ENCODE measurements at places on chromosomes 3 and 15.

- DNase-seq, result peak; percentile 87
Observed at GRCh38 chr3:33919312-33920120, 121.1 kb downstream of the PDCD6IP start.

GRCh38 chr3:43390255-43390588 lies 103.9 kb downstream of the SNRK start:
- DNase-seq, result no peak

GRCh38 chr3:16484216-16484615 lies 29.3 kb downstream of the RFTN1 start:
- DNase-seq, result no peak

GRCh38 chr3:50183755-50184154 lies 7.7 kb upstream of the GNAT1 start:
- no peak for DNase-seq

DNA sequence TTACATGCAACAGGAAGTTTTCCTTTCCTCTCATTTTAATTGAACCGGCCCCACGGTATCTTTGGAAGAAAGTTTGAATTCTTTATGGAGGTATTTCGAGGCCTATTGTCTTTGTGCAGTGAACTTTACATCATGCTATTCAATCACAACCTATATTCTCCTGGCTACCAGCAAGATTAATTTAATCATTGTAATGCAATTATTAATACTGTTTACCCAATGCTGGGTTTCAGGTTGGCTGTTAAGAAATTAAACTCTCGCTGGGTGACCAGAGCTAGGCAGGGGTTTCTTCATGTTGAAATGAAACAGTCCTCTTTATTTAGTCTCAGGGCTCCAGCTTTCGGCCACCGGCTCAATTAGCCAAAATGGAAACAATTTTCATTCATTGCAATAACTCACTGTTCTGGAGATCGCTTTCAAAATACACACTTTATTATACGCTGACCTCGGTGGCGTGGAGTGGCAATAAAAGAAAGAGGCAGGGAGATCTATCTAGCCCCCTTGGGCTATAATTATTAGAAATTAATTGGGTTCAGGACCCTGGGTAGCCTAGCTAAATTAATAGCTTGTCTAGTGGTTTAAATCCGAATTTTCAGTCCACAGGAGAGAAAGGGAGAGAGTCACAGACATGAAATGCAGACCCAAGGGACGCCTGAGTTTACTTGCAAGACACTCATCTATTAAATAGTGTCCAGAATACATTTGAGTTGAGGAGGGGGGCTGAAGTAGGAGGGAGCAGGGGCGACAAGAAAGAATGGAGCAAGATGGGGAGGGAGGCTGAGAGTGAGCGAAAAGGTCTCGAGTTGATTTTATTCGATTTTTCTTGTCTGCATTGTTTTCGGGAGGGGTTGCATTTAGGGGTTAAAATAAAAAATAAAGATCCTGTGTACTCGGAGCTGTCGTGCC lies 3.9 kb upstream of the MECOM start:
- DNase-seq, result no peak

DNA sequence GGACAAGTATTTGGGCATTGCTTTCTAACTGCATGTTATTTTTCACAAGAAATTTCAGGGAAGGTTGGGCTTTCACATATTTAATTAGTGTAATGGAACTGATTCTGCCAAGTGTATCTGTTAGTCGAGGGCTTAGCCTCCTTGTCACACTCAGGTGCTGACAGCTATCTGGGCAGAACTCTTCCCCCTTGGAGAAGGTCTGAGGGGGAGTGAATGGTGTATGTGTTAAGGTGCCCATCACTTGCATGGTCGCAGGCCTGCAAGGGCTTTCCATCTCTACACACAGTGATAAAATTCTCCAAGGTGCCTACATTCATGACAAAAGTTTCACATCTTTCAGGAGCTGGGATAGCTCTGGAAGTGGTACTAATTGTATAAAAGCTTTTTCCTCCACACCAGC lies 97.6 kb upstream of the ICE2 start:
- DNase-seq, result no peak

GRCh38 chr3:192847941-192848340 lies 69.7 kb downstream of the MB21D2 start:
- no peak for DNase-seq

- no peak for DNase-seq
Observed at GRCh38 chr3:112463250-112463649, 36.0 kb downstream of the BTLA start.

DNA sequence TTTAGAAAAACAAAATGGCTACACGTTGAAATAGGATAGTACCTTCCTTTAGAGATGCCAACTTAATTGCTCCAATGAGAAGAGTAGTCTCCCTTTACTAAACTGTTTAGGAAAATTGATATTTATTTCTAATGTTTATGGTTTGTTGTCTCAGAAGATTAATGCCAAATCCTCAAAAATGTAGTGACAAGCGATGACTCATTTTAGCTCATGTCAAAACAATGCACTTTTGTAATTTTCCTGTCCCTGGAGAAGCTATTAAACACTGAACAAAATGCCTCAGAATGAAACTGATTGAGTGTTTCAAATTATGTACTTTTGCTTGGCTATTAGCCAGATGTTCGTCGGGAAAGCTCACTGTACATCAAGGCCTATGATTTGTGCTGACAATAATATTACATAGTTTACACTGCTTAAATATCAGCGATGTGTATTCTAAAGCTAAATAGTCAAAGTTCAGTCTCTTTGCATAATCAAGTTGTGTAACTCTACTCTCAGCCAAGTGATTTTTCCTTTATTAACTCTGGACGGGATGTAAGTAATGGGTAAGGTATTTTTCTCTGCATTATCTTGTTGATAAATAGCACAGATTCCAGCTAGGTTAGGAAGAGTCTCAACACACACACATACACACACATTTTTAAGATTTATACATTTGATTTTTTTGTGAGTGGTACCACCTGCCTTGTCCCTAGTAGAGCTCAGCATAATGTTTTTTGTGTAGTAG lies 83.7 kb downstream of the CMSS1 start:
- DNase-seq, result peak; percentile 71

GRCh38 chr3:161851941-161852566 lies 355.4 kb downstream of the OTOL1 start:
- peak; percentile 70 for DNase-seq

GRCh38 chr3:40099871-40100270 lies 209.6 kb upstream of the EIF1B start:
- DNase-seq, result no peak

DNA sequence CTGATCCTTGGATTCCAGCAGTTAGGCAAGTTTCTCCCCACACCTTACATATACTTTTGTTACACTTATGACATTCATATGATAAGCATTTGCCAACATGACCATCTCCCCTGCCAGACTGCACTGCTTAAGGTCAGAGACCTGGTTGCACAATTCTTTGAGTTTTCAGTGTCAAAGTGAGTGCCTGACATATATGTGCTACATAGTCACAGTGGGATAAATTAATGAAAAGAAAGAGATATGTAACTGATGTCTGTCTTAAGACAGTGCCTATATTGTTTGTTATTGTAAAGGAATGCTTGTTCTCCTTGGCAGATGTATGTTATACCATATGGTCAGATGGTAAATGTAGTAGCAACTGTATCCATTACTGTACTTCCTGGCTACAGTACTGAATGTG lies 3.5 kb upstream of the DCUN1D1 start:
- no peak for DNase-seq
